Neural crest cell (in vitro differentiated cells): ENCODE measurements at places on chromosomes 7 and 10.

- no peak for DNase-seq
These were observed 513.9 kb upstream of the GALNT17 start for GRCh38 chr7:70618020-70618551.

DNA sequence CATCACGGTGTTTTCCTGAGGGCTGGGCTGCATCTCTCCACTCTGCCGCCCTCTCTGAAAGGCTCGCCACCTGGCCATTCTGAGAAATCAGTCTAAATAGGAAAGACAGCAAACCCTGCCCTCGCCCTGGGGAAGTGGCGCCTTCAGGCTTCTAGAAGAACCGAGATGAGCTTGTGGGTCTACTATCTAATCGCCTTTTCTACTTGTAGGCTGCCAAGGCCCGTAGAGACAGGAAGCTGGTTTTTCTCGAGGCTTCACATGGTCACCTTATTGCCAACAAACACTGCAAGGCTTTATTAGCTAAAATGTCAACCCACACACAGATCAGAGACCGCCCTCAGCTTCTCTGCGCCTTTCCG, 21.4 kb downstream of the LAT2 start:
- DNase-seq, result no peak

DNA sequence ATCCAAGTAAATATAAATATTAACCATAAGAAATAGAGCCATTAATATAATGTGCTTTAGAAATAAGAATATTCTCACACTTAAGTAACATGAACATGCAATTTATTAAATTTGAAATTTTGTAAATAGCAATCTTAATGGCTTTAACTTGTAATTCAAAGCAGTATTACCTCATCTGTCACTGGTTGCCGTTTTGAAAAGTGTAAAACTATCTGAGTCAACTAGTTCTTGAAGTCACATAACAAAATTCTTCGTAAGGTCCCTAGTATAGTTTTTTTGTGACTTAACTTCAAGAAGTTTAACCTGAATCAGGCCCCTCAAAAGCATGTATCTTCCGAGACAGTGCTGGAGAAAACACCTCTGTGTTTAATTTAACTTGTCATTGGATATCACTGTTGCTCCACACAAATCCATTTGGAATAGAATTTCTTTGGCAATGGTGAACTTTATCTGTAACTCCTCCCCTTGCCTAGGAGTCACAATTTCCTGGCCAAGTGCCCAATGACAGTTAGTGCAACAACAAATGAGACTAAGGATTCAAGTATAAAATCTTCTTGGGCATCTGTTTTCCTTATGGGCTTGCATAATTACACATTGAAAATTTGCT, 47.1 kb downstream of the NT5C2 start:
- DNase-seq, result no peak

DNA sequence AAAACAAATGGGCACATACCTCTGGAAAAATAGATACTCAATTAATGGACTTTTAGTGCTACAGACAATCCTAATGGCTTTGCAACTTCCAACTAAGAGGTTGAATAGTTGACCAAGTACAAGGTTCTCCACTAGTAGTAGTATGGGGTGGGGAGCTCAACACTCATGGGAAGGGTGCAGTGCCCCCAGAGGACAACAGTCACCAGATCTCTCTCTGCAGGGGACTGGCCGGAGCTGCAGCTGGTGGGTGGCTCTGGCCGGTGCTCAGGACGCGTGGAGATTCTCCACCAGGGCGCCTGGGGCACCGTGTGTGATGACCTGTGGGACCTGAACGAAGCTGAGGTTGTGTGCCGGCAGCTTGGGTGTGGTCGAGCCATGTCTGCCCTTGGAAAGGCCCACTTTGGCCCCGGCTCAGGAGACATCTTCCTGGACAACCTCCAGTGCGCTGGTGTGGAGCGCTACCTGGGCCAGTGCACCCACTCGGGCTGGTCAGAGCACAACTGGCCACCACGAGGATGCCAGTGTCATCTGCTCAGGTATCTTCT, 68.1 kb downstream of the CUZD1 start:
- DNase-seq, result no peak

GRCh38 chr10:48234787-48235186, 39.7 kb downstream of the FRMPD2 start:
- no peak for DNase-seq

- DNase-seq, result no peak
These were observed 389.1 kb downstream of the PARD3 start for GRCh38 chr10:34426041-34426440.

- DNase-seq, result no peak
These were observed 100.1 kb downstream of the NPSR1 start for GRCh38 chr7:34758111-34758601.

- no peak for DNase-seq
These were observed 25.2 kb downstream of the CTBP2 start for GRCh38 chr10:125134916-125135770.

- no peak for DNase-seq
These were observed 239.9 kb downstream of the GLI3 start for GRCh38 chr7:41997151-41997550.

DNA sequence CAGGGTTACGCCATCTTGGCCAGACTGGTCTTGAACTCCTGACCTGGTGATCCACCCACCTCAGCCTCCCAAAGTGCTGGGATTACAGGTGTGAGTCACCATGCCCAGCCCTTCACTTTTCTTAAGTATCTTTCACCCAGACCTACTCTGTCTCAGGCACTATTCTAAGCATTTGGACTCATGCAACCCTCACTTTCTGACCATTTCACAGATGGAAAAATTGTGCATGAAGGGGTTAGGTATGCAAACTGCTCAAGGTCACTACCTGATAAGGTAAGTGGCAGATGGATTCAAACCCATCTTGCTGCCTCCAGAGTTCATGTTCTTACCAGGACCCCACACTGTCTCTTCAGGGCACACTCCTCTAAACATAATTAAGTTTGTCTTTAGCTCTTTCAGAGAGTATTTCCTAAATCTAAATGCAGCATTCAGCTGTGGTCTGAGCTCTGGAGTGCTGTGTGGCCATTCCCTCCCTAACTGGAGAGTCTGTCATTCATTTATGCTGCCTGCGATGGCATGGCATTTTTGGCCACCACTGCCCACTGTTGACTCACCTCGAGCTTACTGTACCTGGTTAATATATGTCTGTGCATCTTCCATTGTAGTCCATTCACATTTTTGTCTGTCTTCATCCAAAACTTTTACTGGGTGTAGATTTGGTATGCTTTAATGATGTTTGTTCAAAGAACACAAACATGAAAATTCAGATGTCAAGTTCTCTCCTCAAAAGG, 88.4 kb downstream of the CCDC71L start:
- DNase-seq, result no peak

DNA sequence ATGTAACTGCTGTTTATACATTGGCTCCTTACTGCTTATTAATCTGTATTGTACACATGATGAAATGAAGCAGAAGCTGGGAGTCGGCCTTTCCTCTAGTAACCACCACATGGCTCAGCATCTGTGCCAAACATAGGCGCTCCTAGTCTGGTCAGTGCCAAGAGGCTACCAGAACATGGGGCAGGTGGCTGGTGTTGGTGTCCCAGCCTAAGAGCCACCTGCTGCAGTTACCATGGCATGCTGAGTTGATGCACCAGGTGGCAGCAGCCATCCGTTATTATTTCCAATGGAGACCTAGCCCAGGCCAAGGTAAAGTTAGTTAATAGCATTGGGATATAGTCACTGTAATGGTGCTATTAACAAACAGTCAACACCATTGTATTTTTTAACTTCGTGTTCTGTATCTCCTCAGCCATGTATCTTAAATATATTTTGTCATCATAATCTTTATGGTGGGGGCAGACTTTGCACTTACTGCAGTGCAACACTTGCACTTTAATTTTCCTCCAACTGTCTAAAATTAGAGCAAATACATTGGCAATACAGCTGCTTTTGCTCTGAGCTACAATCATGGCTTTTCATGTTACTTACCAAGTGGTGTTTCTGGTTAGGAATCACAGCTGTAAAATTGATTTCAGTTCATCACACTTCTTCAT, 33.1 kb downstream of the HBP1 start:
- no peak for DNase-seq

GRCh38 chr7:8232999-8233847, 28.7 kb downstream of the ICA1 start:
- DNase-seq, result no peak

DNA sequence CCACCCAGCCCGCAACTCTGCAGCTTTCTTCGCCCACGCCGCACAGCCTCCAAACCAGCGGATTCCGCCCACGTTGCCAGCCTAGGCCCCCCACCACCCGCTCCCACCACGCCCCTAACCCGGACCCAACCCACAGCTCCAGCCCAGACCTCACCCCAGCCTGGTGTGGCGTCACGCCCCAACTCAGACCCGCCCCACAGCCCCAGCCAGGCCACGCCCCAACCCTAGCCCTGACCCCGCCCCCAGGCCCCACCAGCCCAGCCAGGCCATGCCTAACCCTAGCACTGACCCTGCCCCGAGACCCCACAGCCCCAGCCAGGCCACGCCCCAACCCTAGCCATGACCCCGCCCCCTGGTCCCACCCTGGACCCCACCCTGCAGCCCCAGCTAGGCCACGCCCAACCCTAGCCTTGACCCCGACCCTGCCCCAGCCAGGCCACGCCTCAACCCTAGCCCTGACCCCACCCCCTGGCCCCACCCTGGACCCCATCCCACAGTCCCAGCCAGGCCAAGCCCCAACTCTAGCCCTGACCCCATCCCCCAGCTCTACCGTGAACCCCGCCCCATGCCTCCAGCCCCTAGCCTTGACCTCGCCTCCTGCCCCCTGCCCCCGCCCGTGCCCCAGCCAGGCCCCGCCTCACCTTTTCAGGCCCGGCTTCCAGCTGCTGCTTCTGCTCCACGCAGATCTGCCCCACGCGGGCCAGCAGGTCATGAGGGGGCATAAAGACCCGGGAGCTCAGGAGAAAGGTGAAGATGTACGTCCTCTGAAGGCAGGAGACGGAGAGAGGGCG, 64.0 kb downstream of the RASGEF1A start:
- no peak for DNase-seq

- DNase-seq, result no peak
These were observed 180.9 kb downstream of the CDK14 start for GRCh38 chr7:90777041-90777440.

DNA sequence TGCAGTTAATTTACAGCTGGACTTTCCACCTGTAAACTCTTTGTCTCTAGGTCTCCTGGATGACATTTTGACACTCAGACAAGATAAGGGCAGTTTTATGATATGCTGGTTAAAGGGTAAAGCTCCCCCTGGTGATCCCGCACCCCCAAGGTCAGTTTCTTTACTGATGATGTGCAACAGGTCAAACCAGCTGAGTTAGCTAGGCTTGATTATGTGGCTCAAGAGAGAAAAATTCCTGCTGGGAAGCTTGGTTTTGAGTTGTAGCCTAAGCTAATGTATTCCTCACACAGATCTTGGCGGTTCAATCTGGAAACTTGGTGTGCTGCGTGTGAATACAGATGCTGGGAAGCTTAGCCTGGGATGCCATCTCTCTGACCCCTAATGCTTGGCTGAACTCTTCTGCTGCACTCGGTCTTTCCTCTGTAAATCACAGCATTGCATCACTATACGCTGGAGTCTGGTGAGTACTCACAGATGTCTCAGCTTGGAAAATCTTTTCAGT, 11.4 kb upstream of the AKR1D1 start:
- DNase-seq, result no peak

- no peak for DNase-seq
These were observed 24.5 kb upstream of the SVIL start for GRCh38 chr10:29658984-29659965.

- DNase-seq, result no peak
These were observed 552.5 kb downstream of the IPMK start for GRCh38 chr10:57715233-57715632.

GRCh38 chr10:34063592-34063991, 729.1 kb upstream of the NRP1 start:
- DNase-seq, result no peak

- no peak for DNase-seq
These were observed 1186.5 kb downstream of the TYW1 start for GRCh38 chr7:68183176-68183575.

DNA sequence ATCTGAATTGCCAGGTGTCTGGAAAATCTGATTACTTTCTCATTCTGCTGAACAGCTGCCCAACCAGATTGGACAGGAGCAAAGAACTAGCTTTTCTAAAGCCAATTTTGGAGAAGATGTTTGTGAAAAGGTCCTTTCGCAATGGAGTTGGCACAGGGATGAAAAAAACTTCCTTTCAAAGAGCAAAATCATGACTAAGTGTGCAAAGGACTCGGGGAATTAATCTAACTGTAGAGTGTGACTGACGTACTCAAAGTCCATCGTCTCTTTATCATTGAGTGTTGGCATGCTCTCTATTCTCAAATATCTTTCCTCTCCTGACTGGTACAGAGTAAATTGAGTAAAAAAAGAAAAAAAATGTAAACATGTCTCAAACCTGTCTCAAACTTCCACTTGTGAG, 3.3 kb downstream of the NPS start:
- no peak for DNase-seq

DNA sequence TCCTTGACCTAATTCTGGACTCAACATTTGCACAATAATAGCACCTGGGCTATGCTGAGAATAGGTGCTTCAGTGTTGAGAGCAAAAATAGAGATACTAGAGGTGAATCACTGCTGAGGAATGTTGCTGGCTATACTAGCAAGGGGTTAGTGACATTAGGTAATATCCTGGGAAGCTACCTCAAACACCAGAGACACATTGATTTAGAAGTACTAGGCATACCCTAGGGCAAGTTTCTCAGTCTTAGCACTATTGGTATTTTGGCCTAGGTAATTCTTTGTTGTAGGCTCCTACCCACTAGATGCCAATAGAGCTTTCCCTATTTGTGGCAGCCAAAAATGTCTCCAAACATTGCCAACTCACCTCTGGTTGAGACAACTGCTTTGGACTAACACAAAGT, 484.0 kb upstream of the MBL2 start:
- no peak for DNase-seq

- peak; percentile 58 for DNase-seq
These were observed 105.5 kb downstream of the SEPTIN7 start for GRCh38 chr7:35906191-35906908.

DNA sequence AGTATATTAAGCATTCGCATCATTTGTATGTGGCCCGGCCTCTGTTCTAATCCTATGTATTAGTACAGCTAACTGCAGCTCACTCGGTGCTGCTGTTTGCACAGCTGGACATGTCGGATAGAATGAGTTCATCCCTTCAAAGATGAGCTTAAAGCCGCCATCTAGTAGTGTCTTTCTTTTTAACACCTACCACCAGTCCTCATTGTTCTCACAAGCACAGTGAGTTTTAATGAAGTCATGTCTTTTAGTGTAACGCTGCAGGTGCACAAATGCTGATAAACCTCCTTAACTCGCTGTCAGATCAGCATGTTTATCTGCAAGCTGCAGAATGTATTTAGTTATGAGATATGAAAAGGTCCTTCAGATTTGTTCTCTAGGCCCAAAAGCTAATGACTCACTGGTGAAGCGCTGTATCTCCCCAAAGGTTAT, 247.5 kb downstream of the MTERF1 start:
- no peak for DNase-seq

- no peak for DNase-seq
These were observed 109.6 kb downstream of the LRMDA start for GRCh38 chr10:75540981-75541380.

DNA sequence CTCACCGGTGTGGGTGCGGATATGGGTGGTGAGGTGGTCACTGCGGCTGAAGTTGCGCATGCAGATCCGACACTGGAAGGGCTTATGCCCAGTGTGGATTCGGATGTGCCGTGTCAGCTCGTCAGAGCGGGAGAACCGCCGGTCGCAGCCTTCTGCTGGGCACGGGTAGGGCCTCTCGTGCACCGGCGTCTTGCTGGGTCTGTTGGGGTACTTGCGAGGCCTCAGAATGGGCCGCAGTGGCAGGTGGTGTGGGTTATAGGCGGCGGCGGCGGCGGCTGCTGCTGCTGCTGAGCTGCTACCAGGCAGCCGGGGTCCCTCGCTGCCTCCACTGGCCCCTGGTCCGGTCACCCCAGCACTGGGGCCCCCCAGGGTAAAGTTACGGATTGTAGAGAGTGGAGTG, 2.7 kb downstream of the EGR2 start:
- no peak for DNase-seq

- no peak for DNase-seq
These were observed 131.8 kb downstream of the PTPN20 start for GRCh38 chr10:47042780-47043750.
